ENCODE measurements at places on chromosomes 4 and X.

DNA sequence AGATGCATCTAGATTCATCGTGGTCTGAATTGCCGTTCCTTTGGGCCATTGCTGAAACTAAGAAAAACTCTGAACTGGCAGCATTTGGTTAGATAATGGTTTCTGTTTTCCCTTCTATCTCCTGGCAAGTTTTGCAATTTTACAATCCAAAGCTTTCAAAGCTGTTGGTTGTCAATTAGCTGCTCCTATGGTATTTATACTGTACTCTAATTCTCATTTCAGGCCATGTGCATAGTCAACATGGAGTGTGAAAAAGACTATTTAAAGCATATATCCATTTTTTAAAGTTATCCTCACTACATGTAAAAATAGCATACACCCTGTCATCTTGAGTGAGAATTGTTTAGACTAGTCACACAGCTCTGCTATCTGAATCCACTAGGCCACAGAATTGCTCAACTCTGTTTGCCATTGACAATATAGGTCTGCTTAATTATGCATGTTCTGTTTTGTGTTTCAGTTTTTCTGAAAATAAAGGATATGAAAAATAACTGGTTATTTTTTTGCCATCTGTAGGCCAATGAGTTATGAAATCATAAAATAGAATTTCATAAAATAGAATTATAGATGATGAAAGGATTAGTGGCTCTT lies 27.7 kb upstream of the TEC start:
- no peak for DNase-seq

- no peak for DNase-seq
These were observed 77.7 kb upstream of the INTU start for GRCh38 chr4:127555106-127555505.

- peak; percentile 71 for DNase-seq
These were observed 162.3 kb upstream of the MAMLD1 start for GRCh38 chrX:150200820-150201287.

DNA sequence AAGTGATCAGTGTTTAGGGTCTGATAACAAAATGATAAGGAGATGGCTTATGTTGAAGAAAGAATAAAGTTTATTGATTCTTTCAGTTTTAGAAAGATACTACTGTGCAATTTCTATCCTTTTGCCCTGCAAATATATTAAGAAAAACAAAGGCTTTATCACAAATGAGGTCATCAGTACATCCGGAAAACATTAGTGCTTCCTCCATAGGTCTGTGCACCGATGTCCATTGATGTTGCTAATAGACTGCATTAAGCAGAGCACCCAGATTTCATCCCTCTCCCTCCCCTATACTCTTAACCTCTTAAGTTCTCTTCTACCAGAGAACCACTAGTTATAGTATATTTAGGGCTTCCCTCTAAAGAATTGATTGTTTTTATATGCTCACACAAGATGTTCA lies 53.7 kb upstream of the HHIP start:
- DNase-seq, result no peak

DNA sequence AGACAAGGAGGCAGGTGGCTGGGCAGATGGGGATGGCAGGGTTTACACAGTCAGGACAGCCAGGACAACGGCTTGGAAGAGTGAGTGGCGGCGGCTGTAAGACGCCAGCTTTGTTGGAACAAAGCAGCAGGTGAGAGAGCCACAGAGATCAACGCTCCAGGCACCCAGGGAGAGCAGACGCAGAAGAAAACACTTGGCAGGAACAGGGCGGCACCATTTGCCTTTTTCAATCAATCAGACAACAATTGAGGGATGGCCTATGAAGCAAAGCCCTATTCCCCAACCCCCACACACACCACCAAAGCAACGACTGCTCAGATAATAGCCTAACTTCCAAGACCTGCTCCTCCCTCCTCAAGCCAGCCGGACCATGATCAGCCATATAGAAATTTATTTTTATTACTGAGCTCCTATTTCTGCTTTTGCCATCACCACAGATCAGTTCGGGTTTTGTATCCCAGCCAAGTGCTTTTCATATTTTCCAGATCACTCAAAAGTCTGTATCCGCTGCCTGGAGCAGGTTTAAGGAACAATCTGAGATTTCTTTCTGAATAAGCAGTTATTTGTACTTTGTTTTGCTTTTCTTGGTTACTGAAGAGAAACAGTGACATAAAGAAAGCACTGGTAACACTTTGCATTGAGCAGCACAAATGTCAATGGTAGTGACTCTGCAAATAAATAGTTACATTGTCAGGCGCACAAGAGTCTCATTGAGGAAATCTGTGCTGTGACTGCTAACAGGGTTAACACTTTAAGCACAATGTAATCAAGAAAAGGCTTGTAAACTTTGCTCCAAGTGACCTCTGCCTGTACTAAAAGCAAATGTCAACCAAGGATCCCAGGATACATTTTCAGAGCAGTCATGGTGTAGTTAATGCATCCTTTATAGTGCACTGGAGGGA lies 81.8 kb upstream of the RBPJ start:
- no peak for DNase-seq

DNA sequence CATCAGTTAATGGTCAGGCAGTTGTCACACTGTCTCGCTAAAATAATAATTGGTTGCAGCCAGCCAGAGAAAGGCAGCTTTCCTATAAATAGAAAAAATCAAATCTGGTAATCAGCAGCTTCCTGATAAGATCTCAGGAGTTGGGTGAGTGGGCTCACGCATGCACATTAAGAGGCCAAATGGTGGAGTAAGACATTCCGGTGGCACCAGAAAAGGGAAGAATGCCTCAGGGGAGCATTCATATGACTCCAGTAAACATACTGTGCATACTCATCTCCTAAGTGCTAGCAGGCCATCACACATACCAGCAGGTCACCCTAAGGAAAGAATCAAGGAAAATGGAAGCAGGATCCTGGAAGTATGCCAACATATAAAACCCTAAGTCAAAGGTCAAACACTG lies 40.1 kb downstream of the UGT2B15 start:
- DNase-seq, result no peak

DNA sequence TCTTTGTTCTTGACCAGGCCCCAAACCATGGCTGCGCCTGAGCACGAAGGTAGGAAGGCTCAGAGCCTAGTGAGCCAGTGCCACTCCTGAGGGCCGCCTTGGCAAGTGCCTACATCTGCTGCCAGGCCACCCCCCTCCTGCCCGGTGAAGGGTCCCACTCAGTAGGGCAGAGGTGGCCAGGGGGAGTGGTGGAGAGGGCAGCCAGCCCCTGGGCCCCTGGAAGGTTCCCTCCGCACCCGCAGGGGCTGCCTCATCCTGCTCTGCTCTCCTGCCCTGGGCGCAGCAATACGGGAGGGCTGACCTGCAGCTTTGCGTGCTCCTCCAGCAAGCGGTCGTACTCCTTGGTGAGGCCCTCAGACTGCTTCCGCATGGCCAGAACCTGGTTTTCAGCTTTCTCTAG lies 14.0 kb downstream of the SLC6A8 start:
- no peak for DNase-seq

GRCh38 chr4:129092631-129093190 lies 628 bp downstream of the SCLT1 start:
- no peak for DNase-seq

DNA sequence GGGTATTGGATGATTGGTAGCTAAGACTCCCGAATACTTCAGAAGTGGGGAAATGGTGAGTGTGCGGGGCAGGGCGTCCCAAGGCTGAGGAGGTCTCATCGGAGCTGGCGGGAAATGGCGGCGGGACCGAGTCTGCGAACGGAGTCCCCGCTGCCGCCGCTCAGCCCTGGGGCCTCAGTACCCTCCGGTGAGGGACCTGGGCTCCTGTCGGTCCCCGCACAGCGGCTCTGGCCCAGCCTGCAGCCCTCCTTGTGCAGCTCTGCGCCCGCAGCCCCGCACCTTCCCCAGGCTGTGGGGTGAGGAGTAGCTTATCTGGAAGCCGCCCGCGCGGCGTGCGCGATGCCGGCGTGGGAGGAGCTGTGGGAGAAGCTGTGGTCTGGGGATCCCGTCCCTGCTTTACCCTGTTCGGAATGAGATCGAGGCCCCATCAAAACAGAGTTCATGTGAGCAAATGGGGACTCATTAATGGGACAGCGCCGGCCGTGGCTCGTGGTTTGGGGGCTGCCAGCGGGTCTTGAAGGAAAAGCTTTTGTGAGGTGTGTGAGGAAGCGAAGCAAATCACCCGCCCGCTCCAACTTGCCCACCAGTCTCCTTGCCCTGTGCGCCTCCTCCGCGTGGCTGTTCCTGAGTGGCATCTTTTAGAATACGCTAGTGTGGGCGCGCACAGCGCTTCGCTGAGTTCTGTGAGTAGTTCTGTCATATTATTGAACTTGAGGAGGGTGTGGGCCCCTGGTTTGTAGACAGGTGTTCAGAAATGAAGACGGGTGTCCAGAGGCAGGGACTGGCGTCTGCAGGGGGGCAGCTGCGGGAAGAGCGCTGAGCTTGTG lies 531 bp downstream of the ZNF141 start:
- peak; percentile 57 for DNase-seq

DNA sequence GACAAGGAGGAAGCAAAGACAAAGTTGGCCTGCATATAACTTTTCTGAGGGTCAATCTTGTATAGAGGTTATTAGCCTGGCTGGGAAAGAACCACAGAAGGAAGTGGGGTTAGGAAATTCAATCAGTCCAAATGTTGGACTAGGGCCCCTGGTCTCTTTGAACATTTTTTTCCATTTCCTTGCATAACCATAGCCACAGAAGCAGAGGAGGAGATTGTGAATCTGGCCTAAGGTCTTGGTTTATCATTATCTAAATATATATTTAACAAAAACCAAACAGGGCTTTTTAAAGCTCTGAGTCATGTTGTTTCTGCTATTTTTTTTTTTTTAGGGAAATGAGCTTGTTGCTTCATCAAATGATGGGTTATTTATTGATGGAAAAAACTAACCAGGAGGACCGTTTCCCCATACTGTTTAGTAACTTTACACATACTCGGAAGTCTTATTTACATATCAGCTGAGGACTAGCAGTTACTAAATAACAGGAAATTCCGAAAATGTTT lies 97.7 kb upstream of the ACSL4 start:
- no peak for DNase-seq

- no peak for DNase-seq
These were observed 327.3 kb upstream of the ARX start for GRCh38 chrX:25343060-25343459.

- DNase-seq, result no peak
These were observed 5.1 kb downstream of the P2RY4 start for GRCh38 chrX:70254909-70255308.

- DNase-seq, result no peak
These were observed 5.3 kb downstream of the SLAIN2 start for GRCh38 chr4:48346594-48346993.

- DNase-seq, result no peak
These were observed 12.3 kb upstream of the CHRNA9 start for GRCh38 chr4:40322811-40323210.

- no peak for DNase-seq
These were observed 108.1 kb upstream of the SPRY1 start for GRCh38 chr4:123288309-123289025.

- DNase-seq, result no peak
These were observed 45.1 kb upstream of the TMEM33 start for GRCh38 chr4:41890085-41890484.

GRCh38 chr4:94714365-94715160 lies 43.2 kb upstream of the BMPR1B start:
- DNase-seq, result no peak

DNA sequence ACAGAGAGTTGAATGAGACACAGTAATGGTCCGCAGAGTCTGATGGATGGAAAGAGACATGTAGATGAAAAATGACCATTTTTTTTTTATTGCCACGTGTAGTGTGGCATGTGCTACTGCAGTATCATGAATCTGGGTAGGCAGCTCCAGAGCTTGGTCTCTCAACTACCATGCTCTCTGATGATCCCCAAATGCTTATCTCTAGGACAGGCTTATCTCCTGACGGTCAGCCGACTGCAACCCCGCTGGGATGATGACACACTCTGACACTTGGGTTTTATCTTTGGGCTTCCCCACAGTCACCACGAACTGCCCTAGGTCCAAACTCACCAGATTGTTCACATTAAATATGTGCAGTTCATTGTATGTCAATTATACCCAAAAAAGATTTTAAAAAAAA lies 239.7 kb downstream of the QDPR start:
- no peak for DNase-seq

DNA sequence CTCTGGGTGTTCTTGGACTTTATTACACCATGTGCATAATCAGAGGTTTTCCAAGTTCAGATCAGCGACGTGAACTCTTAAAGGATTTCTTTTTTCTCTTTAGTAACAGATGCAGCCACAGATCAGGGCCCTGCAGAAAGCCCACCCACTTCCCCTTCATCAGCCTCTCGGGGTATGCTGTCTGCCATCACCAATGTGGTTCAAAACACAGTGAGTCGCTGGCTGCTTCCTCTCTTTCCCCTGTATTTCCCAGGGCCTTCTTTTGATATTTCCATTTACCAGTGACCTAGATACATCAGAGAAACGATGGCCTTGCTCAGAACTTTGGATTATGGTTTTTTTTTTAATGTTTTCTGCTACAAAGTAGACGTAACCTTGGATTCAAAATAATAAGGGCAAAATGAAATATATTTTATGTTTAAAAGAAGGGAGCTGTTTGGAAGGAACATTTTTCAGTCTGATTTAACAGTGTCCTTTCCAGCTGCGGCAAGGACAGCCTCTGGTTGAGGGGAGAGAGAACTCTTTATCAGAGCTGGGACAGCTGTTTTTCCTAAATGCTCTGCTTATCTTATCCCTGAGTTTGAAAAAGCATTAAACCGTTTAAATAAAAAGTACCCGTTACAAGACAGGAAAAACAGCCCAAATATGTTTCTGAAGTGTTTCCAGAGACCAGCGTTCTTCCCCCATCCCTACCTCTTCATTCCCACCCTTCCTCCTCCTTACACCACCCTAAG lies 38.2 kb downstream of the FAM114A1 start:
- DNase-seq, result no peak

- DNase-seq, result no peak
These were observed 32.6 kb downstream of the STAG2 start for GRCh38 chrX:123993904-123994635.

GRCh38 chr4:88729146-88729760 lies 31.6 kb upstream of the NAP1L5 start:
- peak; percentile 10 for DNase-seq

DNA sequence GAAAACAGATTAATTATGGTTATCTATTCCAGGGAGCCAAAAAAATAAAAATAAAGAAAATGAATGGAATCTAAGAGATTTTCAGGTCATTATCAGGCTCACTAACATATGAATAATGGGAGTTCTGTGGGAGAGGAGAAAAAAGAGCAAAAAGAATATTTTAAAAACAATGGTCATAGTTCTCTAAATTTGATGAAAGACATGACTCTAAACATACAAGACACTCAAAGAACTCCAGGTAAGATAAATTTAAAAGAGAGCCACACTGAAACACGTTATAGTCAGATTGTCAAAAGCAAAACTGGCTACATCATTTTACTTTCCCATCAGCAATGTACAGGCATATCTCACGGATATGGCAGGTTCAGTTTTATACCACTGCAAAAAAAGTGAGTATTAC lies 520.0 kb downstream of the ANKRD50 start:
- DNase-seq, result no peak
